ENCODE measurements at places on chromosomes 13 and 19. TPM values are rescaled to one million over a fixed set of nuclear protein-coding genes. Genes with fewer than 3 reads are reported as not detected.

PIK3R2 gene
- 56.9 TPM for total RNA-seq

DNA sequence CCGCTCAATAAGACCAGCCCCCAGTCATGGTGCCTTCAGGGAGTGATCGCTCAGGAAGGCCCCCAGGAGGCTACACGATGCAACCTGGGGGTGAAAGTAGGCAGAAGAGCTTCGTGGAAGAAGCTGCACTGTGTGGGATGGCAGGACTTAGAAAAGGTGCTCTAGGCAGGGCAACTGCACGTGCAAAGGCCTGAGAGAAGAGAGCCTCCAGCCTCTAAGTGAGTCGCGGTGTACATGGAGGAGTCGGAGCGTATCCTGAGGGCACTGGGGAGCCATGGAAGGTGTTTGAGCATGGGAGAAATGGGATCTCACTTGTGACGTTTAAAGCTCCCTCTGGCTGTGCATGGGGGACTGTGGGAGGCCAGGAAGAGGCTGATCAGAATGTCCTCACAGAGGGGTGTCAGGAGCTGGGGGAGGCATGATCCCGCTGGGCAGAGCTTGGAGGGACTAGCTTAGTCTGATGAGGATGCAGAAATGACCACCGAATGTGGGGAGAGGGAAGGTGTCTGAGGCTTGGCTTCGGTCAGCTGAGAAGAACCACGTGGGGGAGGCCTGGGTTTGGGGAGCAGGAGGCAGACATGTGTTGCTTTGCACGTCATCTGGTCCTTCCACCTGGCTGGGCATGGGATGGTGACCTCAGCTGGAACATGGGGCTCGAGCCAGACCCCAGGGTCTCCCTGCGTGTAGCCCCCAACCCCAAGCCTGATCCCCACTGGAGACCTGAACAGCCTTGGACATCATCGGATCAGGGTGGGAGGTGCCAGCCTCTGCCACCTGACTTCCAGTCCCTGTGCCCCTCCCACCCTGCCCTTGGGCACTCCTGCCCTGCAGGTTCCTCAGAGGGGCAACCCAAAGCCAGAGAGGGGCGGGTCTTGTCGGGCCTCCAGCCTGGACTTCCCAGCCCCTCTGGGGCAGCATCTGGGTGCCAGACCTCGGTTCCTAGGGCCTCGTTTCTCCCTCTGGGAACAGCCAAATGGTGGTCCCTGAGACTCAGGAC, 1.1 kb downstream of the APC2 start:
- no peak for DNase-seq

ZNF418 gene
- total RNA-seq, result 3.6 TPM

KLC3 gene
- total RNA-seq, result 1.3 TPM

DNA sequence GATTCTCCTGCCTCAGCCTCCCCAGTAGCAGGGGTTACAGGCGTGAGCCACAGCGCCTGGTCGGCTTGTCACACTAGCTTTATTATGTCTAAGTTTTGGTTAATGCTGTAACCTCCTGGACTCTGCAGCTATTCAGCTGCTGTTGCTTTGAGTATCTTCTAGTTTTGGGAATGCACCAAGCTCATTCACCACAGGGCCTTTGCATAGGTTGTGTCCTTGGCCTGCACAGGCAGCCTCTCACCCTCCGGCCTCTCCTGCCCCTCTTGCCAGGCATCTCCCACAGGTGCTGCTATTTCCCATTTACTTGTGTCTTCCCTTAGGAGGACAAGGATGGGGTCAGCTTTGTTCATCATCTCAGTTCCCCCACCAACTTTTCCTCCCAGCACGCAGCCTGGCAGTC, 2.4 kb upstream of the CCDC9 start:
- no peak for DNase-seq
